Kidney (tissue), 22 donors: ENCODE measurements at places on chromosomes 7 and 10. TPM values are rescaled to one million over a fixed set of nuclear protein-coding genes. Genes with fewer than 3 reads are reported as not detected.

DNA sequence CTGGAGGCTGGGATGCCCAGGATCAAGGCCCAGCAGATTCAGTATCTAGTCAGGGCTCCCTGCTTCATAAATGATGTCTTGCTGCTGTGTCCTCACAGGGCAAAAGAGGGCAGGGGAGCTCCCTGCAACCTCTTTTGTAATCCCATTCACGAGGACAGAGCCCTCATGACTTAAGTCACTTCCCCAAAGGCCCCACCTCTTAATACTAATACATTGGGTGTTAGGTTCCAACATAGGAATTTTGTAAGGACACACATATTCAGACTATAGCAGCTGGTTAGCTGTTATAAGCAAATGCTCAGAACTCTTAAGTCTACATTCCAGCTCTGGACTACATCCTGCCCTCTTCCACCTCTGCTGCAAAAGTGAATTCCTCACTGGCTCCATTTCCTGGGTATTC lies 63.0 kb downstream of the VOPP1 start:
- DNase-seq: no peak

GRCh38 chr10:30813872-30814481 lies 184.4 kb upstream of the LYZL2 start:
- no peak for DNase-seq

DNA sequence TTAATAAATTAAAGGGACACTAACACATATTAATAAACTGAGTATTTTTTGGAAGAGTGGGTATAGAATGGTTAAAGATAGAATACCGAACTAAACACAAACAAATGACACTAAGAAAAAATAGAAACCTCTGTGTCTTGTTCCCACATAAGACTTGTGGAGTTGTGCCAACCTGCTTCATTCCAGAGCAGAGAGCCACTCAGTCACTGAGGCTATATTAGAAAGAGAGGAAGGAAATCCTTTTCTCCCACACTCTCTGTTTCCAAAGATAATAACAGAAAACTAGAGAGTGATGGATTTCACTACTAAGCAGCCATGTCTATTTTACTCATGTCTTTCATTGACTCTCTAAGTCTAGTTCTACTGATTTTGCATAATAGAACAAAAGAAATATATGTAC lies 26.0 kb downstream of the CTNNA3 start:
- no peak for DNase-seq

Gene GPR146
- polyA plus RNA-seq: 7.6 TPM

Gene NRCAM
- 16.8 TPM for polyA plus RNA-seq
